NCI-H1048 (cell line): ENCODE measurements at places on chromosomes 5 and 9.
A peak's percentile ranks its signal among the peaks of the same experiment; 100 is the strongest.

GRCh38 chr5:148469501-148469935, 85.8 kb downstream of the FBXO38 start:
- DNase-seq: no peak

- no peak for DNase-seq
Observed at GRCh38 chr9:21030389-21031035, 928 bp downstream of the HACD4 start.

DNA sequence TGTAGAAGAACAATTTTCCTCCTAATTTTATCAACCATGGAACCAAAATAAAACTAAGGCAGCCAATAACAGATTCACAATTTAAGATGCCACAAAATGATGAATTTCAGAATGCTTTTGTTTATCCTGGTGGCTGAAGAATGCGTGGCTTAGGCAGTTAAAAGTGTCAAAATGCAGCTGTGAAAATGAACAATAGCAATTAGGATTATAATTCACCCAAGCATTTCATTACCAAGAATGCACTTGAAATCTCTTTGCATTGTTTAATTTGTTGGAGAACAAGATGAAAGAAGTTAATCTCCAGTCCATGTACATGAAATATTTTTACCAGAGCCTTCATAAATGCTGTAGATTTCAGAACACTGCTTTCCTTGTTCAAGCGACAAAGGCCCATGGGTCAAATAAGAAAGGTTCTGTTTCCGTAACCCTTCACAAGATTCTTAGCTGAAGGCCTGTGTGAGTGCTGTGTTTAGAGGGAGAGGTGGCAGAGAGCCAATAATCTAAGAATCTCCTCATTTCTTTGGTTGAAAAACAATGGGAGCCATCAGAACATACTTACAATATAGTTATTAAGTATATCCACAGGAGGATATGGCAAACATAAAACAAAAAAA, 39.3 kb downstream of the CLINT1 start:
- DNase-seq: no peak

DNA sequence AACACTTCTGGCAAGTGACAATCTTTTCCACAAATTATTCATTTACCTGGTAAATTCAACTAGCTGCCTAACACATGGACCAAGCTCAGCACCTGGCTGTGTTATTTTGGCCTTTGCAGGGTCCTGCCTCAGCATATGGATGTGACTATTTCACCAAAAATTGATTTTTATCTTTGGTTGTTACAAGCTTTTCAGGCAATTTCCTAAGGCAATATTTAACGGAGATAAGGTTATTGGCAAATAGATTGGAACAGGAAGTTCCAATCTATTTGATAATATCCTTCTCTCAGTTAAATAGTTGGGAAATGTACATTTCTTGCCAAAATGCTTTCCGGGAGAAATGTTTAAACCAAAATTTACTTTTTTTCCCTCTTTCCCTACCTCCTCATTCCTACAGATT, 415.2 kb upstream of the SMARCA2 start:
- DNase-seq: no peak

DNA sequence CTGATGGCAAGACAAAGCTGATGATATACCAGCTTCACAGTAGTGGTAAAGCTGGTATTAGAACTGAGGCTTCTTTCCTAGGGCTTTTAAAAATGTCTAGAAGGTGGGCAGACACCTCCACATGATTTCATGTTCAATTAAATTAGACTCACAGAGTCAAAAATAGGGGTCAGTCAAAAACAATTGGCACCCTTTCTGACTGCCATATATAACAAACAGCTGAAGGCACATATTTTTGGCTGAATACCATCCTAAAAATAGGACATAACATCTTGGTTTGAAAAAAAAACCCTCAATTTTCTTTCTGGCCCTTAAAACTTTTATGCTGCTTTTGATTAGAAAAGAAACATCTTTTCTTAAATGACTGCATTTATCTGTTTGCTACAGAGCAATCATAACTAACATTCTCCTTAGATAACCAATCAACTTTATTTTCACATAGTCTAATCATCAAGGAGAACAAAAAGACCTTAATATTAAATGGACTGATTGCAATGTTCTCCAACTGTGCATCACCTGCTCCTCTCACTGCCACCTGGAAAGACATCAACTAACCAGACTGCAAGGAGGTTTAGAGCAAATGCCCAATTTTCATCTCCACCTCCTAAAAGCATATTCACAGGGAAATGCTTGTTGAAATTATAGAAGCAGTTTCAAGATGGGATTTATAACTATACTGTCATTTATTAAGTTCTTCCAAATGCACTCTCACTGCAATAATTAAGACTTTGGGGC, 3.2 kb downstream of the SGTB start:
- no peak for DNase-seq

DNA sequence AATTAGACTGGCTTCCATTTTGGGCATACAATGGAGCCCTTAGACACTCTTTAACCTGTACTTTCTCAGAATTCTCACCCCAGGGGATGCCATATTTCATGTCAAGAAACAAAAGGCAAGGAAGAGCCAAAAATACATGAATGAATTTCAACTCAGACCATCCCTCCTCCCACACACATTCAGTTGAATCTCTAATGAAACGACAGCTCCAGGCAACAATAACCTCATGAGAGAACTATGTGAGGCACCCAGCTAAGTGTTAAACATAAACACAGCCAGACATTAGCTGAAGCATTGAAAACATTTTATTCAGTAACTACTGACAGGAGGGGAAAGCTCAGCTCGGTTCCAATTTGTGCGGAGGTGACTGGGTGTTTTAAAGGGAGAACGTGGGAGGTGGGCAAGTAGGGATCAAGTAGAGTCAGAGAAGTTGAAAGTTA, 1359.1 kb upstream of the CDH9 start:
- no peak for DNase-seq

DNA sequence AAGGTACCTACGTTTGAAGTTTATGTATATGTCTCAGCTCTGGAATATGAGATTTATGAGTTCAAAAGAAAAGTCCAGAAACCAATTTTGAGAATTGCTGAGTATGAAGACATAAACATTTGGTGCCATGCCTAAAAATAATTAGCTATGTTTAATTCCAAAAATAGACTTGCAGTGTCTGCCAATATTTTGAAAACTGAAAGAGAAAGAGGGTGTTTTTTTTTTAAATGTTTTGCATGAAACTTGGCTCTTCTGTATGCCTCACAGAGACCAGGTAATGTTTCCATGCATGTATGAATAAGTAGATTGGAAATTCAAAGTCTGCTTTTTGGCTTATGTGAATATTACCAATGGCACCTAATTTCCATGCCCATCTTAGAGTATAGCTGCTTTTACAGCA, 634.4 kb upstream of the C9orf72 start:
- DNase-seq: peak; percentile 13

GRCh38 chr5:163571744-163572143, 66.3 kb downstream of the MAT2B start:
- no peak for DNase-seq

DNA sequence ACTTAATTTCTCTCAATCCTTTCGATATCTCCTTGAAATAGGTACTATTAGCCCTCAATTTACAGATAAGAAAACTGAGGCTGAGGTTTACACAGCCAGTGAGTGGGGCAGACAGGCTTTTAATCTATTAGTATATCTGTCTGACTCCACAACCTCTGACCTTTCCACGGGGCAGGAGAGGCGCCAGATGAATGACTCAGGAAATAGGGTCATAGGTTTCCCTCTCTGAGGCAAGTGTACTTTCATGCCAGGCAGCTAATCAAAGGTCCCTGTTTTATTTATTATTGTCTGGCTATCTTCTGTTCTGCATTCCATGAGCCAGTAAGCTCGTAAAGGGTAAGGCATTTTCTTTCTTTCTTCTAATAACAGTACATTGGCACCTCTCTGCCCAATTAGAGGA, 79.6 kb upstream of the KLF4 start:
- no peak for DNase-seq

DNA sequence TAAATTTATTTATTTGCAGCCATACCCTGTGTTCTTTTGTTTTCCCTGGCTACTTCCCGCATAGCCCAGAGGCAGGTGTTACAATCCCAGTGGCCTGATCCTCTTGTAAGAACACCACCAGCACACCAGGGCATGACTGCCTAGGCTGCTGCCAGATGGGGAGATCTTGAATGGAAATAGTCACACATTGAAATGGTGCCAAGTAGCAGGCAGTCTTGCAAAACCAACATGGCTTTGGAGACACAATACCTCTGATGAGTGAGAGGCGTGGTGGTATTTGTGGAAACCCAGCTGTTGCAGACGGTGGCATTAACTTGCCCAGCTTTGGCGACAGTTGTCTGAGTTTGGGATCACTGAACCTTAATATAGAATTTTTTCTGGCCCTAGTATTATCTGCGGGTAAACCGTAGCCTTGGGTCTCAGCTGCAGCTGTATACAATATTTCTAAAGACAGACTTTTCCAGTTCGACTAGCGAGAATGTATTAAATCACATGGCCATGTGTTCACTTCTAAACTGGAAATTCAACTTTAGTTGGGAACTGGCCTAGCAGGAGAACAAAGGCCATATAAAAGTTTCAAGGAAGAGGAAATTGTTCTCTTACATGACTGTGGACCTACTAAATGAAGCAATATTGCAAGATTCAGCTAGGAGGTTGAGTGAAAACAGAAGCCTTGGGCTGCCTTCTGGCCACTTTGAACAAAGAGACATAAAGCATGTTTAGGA, 277.0 kb downstream of the SMARCA2 start:
- DNase-seq: no peak

DNA sequence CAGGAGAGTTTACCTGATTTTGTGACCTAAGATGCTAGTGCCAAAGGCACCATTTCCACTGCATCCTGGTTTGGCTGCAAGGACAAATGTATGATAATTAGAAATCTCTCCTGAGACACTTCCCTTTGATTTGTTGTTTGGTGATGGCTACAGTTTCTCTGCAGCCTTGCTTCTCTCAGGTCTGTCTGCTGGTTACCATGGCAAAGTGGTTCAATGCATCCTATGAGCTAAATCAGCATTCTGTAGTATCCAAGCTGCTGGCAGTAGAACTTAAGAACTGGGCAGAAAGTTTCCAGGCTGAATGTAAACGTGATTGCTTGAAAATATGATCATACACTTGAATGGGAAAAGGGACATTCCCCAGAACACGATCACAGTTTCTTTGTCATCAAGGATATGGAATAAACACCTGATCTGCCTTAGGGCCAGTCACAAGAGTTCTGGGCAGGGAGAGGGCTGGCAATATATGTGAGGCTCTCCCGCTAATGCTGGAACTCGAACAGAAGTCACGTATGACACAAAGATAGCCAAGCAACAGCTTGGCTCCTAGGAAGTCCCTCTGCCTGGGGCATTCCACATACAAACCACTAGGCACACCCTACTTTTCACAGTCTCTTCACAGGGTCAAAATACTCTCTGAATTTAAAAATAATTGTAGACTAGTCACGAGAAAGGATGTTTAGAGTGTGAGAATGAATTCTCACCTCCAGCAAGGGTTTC, 138.1 kb upstream of the GRAMD2B start:
- DNase-seq: no peak

GRCh38 chr9:6525326-6526045, 112.5 kb downstream of the UHRF2 start:
- no peak for DNase-seq

- no peak for DNase-seq
Observed at GRCh38 chr9:114991861-114992260, 61.5 kb upstream of the TNFSF8 start.

DNA sequence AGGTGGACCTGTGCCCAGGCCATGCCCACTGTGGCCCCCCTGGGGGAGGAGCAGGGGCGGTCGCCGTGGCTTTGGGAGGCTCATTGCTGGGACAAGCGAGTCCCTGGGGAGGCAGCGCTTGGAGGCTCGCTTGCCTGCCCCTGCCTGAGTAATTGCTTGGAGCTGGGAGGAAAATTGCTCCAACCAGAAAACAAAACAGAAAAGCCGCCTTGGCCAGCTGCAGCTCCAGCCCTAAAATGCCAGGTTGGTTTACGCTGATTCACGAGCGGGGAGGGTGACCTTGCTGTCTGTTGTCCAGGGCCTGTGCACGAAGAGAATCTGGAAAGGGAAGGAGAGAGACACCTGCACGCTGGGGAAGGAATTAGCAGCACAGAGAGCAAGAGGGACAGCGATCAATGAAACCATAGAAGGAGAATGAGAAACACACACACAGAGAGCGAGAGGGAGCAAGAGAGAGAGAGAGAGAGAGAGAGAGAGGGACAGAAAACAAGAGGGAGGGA, 25.3 kb downstream of the NTNG2 start:
- no peak for DNase-seq

DNA sequence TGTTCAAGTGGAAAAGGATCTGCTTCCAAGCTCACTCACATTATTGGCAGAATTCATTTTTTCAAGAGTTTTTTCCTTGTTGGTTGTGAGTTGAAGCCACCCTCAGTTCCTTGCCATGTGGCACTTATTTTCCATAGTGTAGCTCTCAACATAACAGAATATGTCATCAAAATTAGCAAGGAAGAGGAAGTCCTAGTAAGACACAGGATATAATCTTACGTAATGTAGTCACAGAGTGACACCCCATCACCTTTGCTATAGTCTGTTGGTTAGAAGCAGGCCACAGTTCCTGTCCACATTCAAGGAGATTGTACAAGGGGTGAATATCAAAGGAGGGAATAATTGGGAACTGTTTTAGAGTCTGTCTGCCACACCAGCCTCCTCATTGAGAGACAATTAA, 15.7 kb downstream of the IRGM start:
- DNase-seq: no peak

- no peak for DNase-seq
Observed at GRCh38 chr9:75096796-75097195, 8.5 kb downstream of the OSTF1 start.

- no peak for DNase-seq
Observed at GRCh38 chr9:84978661-84979060, 309.1 kb downstream of the NTRK2 start.

DNA sequence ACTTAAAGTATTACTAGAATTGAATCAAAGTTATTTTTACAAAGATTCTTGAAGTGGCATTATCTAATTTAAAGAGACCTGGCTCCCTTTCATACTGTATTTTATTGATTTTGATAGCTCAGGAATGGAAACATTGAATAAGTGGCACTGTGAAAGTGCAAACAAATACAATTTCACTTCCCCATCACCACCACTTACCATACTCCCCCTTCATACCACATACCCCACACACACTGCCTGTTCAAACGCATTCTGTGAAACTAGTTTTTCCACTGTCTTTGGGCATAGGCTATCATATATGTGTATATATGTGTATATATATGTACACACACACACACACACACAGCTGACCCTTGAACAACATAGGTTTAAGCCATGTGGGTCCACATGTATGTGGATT, 62.1 kb upstream of the ATG10 start:
- no peak for DNase-seq

- DNase-seq: no peak
Observed at GRCh38 chr5:54593779-54594178, 76.2 kb downstream of the SNX18 start.

DNA sequence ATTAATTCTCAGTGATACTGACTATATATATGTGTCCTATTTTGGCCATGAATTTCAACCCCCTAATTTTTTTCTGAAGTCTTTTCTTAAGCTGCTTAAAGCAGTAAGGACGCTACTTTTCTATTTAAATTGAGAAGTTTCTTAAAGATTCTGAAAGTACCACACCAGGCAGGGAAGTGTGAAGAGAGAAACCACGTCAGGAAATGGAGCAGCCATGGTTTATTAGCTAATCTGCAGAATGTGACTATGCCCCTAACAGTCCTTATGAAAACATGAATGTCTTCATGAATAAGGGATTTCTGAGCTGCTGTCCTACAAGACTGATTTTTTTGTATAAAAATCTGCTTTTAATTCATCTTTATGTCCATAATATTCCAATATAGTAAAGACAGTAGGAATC, 1724.3 kb upstream of the C9orf72 start:
- DNase-seq: no peak
